ENCODE measurements at places on chromosomes 16 and 17.

- no peak for DNase-seq
Measured at GRCh38 chr16:65548470-65548869, 426.6 kb upstream of the CDH11 start.

DNA sequence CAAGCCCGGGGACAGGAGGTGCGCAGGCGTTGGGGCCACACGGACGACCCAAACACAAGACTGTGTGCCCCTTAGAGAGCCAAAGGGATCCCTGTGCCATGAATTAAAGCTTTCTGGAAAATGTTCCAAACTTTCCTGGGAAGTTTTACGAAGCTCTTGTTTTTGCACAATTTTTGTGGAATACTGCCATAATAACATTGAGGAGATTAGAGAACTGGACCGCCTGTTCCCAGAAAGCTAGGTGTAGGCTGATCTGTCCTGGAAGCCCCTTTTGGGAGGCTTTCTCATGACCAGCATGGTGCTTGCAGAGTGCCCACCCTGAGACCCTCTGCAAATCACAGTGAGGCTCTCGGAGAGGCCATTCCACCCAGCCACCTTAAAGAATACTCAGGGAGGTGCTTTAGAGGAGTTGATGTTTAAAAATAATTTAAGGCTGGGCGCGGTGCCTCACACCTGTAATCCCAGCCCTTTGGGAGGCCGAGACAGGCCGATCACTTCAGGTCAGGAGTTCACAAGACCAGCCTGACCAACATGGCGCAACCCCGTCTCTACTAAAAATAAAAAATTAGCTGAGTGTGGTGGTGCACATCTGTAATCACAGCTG lies 1.1 kb downstream of the KDM8 start:
- DNase-seq = no peak

DNA sequence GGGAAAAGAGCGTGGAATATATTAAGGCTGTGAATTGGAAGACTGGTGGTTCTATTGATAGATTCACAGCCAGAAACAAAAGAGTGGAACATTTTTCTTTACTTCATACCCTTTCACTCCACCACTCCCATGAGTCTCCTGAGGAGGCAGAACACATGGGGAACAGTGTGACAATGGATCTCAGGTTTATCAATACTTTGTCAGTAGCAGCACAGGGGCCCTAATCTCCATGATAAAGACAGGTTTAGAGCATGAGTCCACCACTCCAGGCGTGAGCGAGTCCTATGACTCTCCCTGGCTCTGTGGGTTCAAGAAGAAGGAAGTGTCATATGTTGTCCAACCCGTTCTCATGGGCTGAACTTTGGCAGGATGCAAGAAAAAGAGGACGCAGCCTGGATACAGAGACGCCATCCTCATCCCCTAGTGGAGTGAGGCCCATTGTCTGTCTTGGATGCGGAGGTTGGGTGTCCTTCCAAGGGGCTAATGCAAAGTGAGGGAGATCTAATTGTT lies 361.2 kb downstream of the TMEM114 start:
- no peak for DNase-seq

DNA sequence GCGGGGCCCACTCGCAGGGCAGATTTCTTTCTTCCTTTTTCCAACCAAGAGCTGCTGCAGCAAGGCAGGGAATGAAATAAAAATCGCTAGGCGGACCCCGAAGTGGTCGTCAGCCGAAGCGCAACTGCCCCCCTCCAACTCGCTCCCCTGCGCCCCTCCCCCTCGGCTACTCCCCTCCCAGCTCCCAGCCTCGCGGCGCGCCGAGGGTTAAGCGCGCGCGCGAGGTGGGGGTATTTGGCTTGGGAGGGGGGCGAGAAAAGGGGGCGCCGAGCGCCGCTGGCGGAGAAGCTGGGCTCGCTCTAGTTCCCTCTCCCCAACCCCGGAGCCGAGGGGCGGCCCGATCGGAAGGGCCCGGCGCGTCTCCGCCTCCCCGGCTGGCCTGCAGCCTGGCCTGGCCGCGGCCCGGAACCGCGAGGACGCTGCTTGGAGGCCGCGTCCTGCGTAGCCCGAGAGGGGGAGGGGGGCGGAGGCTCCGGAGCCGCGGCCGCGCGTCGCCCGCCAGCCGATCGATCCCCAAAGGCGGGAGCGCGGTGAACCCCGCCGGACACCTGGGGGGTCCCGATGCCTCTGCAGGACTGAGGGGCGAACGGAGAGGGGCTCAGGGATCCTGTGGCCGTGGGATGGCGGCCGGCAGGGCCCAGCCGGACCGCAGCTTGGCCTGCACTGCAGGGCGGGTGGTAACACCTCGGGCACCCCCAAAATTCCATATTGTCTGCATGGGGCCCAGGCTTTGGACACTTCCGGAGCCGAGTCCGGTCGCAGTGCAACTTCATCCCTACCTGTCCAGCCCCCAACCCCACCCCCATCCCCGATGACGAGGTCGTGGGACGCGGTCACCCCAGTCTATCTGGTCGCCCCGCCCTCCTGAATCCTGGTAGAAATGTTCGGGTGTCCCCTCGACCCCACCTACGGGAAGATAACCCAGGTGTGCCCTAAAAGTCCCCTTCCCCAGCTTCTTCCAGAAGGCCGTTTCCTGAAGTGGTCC lies 4.9 kb upstream of the CBX4 start:
- no peak for DNase-seq

DNA sequence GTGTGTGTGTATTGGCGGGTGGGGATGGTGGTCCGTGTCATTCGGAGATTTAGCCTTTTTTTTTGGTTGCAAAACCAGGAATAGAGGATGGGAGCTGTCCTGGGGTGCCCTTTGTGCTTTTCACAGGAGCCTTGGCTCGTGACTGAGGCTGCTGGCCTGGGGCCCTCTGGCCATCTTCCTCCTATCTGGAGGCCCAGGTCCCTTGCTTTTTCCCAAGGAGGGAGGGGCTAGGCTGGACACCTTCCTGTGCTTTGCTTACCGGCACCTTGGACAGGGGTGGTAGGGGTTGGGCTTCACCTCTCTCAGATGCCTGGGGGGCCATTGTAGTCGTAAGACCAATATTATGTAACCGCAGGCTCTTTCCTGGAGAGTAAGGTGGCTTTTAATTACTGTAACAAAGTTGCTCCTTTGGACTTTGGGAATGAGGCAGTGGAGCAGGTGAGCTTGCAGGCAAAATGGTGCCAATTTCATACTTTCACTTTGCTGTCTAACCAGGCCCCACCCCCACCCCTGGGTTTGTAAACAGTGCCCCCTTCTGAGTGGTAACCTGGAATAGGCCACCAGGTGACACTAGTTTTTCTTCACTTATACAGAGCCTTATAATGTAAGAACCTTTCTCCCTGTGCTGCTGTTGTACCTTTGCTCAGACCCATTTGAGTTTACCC lies 1.2 kb downstream of the DYNLL2 start:
- DNase-seq = peak; percentile 32

DNA sequence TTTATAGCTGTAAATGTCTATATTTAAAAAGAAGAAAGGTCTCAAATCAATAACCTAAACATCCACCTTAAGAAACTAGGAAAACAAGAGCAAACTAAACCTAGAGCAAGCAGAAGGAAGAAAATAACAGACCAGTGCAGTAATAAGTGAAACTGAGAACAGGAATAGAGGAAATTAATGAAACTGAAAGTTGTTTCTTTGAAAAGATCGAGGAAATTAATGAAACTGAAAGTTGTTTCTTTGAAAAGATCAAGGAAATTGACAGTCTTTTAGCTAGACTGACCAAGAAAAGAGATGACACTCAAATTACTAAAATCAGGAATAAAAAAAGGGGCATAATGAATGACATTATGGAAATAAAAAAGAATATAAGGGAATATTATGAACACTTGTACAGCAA lies 46.4 kb downstream of the SLFN5 start:
- peak; percentile 33 for DNase-seq

GRCh38 chr17:55271223-55271571 lies 6.4 kb downstream of the HLF start:
- DNase-seq = no peak

GRCh38 chr16:63618896-63619485 lies 1502.9 kb downstream of the CDH11 start:
- DNase-seq = no peak

GRCh38 chr16:4523686-4524085 lies 14.9 kb downstream of the CDIP1 start:
- no peak for DNase-seq

- DNase-seq = no peak
Measured at GRCh38 chr16:22220069-22220440, 14.0 kb downstream of the EEF2K start.

- DNase-seq = no peak
Measured at GRCh38 chr17:47221154-47221553, 12.0 kb downstream of the MYL4 start.

DNA sequence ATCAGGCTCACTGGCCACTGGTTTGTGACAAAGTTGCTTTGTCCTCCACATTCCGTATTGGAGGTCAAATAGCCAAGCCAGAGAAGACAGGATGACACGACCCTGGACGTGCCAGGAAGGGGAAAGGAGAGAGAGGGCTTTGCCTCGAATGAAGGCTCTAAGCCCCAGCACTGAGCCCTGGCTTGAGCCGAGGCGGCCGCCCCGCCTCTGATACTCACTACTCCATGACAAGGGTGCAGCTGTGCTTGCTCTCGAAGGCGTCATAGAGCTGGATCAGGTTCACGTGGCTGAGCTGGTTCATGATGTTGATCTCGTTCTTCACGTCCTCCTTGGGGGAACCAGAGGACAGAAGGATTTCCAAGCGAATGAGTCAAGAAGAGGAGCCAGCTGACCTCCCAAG lies 19.3 kb downstream of the MYLK3 start:
- no peak for DNase-seq

- DNase-seq = no peak
Measured at GRCh38 chr16:2364638-2365210, 24.2 kb upstream of the ABCA3 start.

DNA sequence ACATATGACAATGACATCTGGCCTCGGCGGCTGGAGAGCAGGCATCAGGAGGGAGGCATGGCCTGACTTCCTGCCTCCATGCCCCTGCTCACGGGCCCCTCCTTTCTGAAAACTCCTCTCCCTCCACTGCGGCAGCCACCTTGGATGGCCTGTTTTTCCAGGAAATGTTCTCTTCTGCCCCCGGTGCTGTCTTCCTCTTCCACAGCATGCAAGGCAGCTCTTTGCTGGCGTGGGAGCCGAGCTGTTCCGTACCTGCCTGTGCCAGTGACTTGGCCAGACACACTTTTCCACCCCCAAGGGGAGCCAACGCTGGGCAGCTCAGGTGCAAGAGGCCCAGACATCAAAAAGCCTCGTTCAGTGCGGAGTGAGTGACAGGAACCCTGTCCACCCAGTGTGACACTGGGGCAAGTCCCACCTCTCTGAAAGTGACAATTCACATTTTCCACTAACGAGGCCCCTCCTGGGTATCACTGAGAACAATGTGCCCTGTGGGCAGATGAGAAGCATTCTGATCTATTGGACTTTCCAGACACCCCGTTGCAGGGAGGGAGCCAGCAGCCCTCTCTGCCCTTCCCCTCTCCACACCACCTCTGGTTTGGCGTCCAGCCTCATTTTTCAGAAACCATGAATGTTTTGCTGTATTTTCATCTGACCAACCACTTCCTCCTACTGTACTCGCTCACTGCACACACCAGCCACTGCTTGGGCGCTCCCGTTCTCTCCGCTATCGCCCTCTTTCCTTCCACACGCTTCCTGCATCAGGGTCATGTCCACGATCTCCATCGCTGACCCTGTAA lies 31.2 kb downstream of the NSMCE1 start:
- DNase-seq = peak; percentile 78

DNA sequence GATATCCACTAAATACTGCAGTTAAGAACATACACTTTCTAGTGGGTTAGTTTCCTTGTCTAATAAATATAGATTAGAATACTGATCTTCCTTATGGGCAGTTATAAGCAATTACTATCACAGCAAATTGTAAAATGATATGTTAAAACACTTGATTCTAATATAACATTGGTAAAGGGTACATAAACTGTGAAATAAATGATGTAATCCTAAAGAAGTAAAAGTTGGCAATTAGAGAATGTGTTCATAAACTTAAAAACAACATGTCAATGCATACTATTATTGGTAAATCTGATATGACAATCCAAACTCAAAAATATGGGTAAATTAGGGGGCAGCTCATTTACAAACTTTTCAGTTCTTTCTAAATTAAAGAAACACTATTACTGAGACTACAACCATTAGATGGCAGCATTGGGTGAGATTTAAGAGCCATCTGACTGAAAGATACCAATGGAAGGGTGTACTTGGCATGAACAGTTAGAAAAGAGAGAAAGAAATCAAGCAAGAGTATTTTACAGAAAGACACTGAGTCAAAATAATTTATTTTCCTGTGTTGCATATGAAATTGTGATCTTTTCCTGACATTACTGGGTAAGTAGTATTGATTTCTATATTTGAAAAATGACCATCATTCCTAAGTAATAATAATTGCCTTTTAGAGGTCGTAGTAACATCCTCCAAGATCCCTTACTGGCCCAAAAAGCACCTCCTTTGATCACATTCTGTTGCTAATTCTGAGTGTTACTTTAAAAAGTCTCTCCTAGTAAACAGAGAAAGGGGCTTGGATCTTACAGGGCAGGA lies 119.6 kb downstream of the SPAG9 start:
- peak; percentile 71 for DNase-seq

DNA sequence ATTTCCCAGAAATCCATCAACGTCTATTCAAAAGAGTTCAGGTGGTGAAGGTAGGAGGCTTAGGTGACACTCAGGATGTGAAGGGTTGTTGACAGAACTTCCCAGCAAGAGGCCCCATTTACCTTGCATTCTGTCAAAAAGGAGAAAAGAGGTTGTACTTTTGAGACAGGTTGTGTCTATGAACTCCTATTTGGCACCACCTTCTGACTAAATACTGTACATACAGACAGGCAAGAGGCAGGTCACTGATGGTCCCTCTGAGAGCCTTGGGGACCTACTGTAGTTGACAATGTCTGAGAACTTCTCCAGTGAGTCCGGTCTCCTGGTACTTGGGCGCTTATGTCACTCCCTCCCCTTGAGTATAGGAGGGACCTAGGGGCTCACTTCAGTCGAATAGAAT lies 479.3 kb upstream of the ZFHX3 start:
- no peak for DNase-seq

DNA sequence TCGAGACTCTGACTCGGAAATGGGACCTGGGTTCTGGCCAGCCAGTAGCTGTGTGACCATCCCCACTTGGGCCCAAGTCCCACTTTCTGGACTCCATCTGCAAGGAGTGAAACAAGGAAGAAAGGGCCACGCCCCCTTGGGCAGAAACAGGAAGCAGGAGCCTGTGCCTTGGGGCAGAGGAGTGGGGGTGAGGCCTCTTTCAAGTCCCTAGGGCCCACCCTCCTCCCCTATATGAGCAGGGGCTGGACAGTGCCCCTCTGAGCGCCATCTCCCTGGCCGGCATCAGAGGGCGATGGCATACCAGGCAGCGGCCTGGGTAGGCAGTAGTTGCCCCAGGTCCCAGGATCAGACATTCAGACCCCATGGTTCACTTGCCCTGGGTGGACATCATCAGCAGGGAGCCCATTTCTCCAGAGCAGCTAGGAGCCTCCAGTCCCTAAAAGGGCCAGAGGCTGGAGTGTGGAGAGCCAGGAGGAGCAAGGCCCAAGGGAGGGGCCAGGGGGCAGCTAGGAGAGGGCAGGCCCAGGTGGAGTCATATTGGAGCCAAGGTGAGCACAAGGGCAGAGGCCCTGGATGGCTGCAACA lies 7.1 kb downstream of the BCAR1 start:
- no peak for DNase-seq
